ENCODE measurements at places on chromosomes 5 and 9.

- DNase-seq, result no peak
Measured at GRCh38 chr5:462051-462481, 19.1 kb downstream of the EXOC3 start.

DNA sequence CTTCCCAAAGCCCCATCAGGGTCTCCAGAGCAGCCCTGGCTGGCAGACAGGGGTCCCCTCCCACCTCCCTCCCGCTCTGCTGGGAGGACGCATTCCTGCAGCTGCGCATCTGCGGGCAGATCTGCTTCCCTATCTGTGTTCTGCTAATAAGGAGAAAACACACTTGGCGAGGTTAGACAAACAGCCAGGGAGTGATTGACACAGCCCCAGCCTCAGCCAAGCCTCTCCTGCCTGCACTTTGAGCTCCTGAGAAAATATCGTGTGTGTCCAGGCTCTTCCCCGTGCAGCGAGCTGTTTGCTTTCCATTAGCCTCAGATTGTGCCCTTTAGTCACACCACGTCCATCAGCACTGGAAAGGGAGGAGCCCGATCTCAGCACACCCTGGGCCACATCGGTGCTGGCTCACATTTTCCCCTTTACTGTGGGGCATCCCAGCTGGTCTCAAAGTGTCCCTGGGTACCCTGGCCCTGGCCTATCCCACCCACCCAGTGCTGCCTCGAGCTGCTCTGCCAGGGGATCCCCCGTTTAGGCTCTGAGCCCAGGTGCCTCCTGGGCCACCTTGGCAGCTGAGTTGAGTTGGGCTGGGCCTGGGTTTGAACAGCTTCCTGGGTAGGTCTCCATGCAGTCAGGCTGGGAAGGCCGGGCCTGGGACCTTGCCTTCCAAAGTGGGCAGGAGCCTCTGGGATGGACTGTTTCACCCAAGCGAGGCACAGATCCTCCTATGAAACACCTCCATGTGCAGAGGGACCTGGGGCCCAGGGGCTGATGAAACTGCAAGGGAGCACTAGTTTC is 61.1 kb downstream of the BARX1 start:
- no peak for DNase-seq

- DNase-seq, result no peak
Measured at GRCh38 chr9:107059220-107059619, 196.3 kb downstream of the ZNF462 start.

- no peak for DNase-seq
Measured at GRCh38 chr9:23088932-23089364, 642.3 kb downstream of the DMRTA1 start.

DNA sequence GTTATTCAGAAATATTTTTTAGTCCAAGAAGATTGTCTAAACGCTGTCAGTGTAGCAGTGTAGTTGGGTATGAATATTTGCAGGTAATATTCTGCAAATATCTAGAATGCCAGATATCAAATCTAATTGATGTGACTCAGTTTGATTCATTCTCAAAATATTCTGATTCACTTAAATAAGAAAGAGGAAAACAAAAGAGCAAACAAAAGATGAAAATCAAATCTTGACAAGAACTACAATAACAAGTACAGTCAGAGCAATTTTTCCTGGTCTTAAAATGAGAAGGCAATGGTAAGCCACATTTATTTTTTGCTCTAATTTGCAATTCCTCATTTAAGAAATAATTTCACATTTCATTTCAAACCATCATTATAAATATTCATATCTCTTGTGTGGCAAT is 36.0 kb downstream of the MRPS30 start:
- no peak for DNase-seq

DNA sequence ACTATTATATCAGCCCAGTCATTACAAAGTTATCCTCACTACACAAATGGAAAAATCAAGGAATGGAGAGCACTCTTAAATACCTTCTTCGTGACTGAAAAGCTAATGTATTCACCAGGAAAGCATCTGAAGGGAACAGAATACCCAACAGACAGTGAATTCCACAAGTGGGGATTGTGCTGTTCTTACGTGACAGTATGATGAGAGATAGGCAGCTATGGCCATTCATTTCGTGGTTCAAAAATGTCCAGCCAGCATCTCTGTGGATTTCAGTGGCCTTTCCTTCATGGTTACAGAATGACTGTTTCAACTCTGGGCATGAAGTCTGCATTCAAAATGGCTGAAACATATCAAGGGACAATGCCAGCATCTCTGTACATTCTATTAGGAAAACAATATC is 323.8 kb downstream of the PRELID2 start:
- DNase-seq, result no peak

DNA sequence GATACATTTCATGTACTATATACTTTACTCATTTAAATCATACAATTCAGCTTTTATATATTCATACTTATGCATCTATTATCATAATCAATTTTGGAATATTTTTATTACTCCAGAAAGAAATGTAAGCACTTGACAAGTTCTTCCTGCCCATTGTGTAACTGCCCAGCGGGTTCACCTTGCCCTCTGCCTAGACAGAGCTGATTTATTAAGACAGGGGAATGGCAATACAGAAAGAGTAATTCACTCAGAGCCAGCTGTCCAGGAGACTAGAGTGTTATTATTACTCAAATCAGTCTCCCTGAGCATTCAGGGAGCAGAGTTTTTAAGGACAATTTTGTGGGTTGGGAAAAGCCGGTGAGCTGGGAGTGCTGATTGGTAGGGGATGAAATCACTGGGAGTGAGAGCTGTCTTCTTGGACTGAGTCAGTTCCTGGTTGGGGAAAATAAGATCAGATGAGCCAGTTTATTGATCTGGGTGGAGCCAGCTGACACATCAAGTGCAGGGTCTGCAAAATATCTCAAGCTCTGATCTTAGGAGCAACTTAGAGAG is 16.1 kb upstream of the SPIN1 start:
- no peak for DNase-seq

- peak; percentile 20 for DNase-seq
Measured at GRCh38 chr5:76818844-76819831, at the start of gene F2RL1. TSS of gene F2RL1 (plus strand) at chr5:76819030. CDS start at chr5:76819183, 153 bp downstream.

GRCh38 chr9:5958273-5958672 is 57.2 kb downstream of the RANBP6 start:
- DNase-seq, result no peak

DNA sequence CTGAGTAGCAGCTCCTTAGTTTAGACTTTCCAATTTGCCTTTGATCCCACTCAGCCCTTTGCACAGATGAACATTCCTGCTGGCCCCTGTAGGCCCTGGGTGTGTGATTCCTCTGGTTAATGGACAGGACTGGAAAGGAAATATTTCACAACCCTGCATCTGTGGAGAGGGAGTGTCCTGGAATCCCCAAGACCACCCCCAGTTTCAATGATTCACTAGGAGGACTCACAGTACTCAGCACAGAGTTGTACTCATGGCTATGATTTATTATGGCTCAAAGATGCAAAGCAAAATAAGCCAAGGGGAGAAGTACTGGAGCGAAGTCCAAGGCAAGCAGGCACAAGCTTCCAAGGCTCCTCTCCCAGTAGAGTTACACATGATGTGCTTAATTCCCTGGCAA is 42.4 kb upstream of the TJP2 start:
- no peak for DNase-seq

DNA sequence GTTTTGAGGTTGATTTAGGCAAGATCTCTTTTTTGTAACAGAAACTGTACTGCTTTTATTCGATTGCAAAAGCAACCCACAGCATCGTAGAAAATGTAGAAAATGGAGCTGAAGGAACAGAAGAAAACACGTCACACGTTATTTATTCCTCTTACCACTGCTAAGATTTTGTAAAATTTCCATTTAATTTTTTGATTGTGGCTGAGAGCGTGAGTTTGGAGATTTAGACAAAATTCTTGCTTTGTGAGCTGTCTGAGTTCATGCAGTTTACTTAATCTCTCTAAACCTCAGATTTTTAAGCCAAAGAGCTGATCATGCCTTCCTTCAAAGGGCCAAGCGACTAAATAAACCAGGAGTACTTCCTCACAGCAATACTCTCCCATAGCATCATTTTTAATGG is 24.8 kb downstream of the DPYSL3 start:
- DNase-seq, result no peak

GRCh38 chr5:966941-967340 is 41.7 kb upstream of the NKD2 start:
- DNase-seq, result no peak

- no peak for DNase-seq
Measured at GRCh38 chr9:77773381-77773780, 125.3 kb upstream of the GNA14 start.

GRCh38 chr5:33336891-33337636 is 103.7 kb upstream of the TARS1 start:
- no peak for DNase-seq

GRCh38 chr5:52725808-52726207 is 61.9 kb upstream of the ITGA1 start:
- no peak for DNase-seq

DNA sequence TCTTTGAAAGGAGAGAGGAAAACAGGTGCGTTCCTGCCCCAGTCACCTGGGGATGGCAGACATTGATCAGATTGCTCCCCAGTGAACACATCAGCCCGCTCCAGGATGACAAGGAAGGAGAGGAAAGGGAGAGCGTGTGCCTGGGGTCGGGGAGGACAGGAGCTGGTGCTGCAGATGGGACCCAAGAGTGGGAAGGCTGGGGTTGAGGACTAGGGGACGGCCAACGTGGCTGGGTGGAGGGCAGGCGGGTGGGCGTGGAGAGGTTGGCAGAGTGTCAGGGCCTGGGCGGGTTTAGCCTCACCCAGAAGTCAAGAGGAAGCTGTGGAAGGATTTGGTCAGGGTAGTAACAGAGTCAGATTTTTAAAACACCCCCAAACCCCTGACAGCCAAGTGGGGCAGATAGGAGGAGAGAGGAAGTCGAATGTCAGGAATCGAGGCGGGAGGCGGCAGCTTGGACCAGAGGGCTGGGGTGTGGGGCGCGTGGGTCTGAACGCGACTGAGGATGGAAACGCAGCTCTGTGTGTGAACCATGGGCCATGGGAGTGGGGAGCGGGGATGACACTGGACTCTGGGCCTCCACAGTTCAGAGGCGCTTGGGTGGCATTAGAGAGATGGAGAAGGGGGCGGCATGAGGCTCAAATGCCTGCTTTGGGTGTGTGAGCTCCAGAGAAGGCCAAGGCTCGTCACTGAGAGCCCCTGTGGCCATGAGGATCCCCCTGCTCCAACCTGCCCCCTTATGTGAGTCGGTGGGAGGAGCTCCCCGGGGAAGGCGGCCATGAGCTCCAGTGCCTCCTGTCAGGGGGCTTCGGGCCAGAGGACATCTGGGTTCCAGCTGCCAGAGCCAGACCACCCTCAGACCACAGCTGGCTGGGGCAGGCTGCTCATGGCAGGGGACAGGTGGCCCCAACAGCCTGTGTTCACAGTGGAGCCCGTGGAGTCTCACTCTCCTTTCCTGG is 24.6 kb downstream of the LAMC3 start:
- no peak for DNase-seq

DNA sequence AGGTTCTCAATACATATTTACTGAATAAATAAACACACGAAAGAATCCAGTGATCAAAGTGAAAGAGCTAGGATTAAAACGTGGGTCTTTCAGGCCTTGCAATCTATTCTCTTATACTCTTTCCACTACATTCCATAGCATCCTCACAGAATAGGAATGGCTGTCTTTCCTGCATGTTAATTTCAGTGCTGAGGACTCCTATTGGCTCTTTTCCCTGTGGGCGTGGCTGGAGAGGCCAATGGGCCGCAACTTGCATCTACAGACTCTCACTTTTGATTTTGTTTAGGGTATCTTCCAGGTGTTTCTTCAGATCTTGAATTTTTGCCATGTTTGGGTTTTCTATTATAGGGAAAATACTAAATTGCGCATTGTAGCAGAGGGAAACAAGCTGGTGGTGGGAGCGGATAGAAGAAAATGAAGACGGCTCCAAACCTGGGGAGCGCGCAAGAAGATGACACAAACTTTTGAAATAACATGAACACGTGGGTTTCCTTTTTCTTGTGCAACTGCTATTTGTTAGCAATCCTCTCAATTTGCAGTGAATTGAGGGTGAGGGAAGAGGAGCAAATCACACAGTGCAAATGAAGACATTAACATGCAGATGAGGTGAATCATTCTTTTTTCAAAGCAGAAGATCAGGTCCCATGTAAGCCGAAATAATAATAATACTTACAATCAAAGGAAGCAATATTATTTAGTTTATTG is 93.9 kb downstream of the GCNT1 start:
- no peak for DNase-seq

GRCh38 chr5:177195307-177195952 is 61.9 kb downstream of the NSD1 start:
- no peak for DNase-seq

- DNase-seq, result no peak
Measured at GRCh38 chr5:153572411-153573145, 82.1 kb downstream of the GRIA1 start.

DNA sequence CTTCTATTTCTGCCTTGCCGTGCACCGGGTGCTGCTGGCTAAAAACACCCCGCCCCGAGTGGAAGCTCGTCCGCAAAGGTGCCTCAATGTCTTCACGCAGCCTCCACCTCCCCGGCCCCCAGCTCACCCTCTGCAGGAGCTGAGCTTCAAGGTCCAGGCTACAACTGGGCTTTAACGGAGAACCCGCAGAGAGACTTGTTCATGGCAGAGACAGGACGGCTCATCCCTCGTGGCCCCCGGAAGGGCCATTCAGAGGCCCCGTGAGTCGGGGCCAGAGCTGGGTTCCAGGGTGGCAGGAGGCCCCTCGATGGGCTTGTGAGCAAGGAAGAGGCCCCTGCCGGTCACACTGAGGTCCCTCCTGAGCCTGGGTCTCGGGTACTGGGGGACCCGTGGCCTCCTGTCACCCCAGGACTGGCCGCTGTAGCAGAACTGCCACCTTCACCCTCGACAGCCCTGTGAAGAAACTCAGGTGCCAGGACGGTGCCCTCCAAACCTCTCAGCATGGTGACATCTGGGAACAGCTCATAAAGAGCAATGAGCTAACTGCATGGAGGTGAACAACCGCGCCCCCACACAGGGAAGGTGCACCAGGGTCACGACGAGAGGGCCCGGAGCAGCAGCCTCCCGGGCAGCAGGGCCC is 58.0 kb upstream of the UBAC1 start:
- no peak for DNase-seq

- DNase-seq, result no peak
Measured at GRCh38 chr5:116699332-116699731, 124.7 kb upstream of the SEMA6A start.

GRCh38 chr9:127451858-127452656 is 747 bp downstream of the LRSAM1 start:
- DNase-seq, result peak; percentile 45

GRCh38 chr9:126698756-126699155 is 85.0 kb downstream of the LMX1B start:
- DNase-seq, result no peak

DNA sequence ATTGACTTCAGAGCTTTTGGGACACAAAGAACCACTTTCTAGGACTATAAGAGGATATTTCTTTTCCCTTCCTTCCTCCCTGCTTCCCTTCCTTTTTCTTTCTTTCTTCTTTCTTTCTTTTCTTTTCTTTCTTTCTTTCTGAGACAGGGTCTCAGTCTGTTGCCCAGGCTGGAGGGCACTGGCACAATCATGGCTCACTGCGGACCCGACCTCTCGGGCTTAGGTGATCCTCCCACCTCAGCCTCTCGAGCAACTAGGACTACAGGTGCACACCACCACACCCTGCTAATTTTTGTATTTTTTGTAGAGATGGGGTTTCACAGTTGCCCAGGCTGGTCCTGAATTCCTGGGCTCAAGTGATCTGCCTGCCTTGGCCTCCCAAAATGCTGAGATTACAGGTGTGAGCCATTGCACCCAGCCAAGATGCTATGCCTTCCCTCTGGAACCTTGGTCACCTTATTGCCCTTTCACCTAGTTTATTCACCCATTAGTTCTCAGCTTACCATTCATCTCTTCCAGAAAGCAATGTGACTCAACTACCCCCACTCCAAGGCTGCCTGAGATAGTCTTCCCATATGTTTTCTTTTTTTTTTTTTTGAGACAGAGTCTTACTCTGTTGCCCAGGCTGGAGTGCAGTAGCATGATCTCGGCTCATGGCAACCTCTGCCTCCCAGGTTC is 10.1 kb downstream of the PLIN2 start:
- DNase-seq, result no peak
